Muscle of back (tissue), 13 donors: ENCODE measurements at places on chromosomes 12 and 14. TPM values are rescaled to one million over a fixed set of nuclear protein-coding genes. Genes with fewer than 3 reads are reported as not detected.

Gene DEPDC4
- 1.0 TPM for polyA plus RNA-seq

Gene SLC39A5
- polyA plus RNA-seq = 0.47 TPM

Gene MUCL1
- polyA plus RNA-seq = not detected

Gene ACVRL1
- polyA plus RNA-seq = 37.9 TPM

Gene P2RX7
- 1.3 TPM for polyA plus RNA-seq

Gene KLRF1
- polyA plus RNA-seq = 0.22 TPM

Gene CCDC197
- polyA plus RNA-seq = not detected

Gene ERBB3
- 83.9 TPM for polyA plus RNA-seq

- no peak for DNase-seq
These were observed 62.3 kb downstream of the BEGAIN start for GRCh38 chr14:100524933-100525243.

- no peak for DNase-seq
These were observed 50.1 kb downstream of the PHLDA1 start for GRCh38 chr12:75981247-75982168.

DNA sequence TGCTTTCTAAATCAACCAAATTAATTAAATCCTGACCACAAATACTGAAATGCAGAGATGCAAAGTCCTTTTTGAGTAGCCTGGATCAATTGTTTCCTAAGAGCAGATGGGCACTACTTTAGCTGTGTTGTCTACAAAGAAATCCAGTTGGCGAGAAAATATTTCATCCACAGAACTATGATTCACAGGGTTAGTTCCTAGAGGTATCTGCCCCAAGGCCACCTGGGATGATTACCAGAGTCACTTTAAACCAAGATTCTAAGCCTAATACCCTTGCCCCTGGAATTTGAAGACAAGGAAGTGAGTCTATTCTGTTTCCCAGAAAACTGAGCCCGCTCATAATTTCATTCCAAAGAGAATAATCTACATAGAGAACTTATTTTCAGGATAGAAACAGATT is 198.4 kb downstream of the PPM1H start:
- DNase-seq = no peak

DNA sequence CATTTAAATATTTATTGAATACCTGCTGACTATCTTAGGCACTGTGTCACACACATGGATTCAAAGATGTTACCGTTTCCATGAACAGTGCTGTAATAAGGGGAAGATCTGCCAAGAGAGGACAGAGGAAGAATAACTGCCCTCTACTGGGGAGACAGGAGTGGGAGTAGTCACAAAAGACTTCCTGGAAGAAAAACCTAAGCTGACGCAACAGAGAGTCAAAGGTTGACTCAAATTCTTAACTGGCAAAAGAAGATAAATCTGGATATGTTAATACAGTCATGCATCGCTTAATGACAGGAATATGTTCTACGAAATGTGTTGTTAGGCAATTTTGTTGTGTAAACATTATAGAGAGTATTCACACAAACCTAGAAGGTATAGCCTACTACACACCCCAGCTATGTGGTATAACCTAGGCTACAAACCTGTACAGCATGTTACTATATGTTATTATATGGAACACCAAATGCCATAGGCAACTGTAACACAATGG is 51.5 kb downstream of the DCAF5 start:
- peak; percentile 50 for DNase-seq

- DNase-seq = no peak
These were observed 190.0 kb downstream of the EMP1 start for GRCh38 chr12:13386323-13387039.

DNA sequence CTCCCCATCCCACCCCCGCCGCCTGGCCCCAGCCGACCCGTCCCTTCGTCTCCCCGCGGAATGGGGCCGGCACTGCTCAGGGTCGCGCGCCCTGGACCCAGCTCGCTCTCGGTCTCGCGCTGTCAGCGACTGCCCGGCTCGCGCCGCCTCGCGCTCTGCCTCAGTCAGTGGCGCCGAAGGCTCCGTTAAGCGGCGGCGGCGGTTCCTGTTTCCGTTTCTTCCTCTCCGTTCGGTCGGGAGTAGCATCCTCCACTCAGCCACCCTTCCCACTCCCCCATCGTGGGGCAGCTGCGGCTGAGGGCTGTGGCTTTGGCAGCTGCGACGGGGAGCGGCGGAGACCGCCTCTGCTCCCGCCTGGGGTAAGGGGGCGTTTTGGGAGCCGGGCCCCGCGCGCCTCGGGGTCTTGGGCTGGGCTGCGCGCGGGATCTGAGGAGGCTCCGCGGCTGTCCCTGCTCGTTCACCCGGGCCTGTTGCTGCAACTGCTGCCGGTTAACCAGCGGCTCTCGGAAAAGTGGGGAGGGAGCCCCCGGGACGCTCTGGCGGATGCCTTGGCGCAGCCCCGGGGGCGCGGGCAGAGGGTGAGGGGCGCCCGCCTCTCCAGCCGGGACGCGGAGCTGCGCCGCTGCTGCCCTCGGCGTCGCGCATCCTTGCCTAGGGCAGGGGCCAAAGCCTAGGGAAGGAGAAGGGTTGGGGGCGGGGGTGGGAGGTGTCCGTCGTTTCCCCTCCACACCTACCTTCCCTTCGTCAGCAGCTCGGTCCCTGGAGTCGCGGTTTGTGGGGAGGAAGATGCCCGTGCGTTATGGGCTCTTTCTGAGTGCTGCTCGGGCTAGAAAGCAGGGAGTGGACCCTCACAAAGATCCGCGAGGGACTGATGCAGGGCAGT is 567 bp downstream of the FUT8 start:
- peak; percentile 88 for DNase-seq

DNA sequence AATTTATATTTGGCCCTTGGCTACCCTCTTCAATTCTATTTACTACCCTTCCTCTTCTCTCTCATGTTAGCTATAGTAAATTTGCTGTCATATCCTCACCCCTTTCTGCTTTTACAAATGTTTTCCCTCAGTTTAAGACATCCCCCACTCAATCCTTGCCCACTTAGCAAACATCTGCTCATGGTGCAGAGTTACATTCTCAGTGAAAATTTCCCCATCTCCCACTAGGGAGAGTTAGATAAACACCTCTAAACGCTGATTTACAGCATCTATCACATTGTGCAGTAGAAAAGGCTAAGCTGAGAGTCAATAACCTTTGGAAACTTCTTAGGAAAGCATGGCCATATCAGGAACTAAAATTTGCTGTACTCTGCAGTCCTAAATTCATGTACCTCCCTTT is 69.0 kb downstream of the DENND5B start:
- DNase-seq = no peak

DNA sequence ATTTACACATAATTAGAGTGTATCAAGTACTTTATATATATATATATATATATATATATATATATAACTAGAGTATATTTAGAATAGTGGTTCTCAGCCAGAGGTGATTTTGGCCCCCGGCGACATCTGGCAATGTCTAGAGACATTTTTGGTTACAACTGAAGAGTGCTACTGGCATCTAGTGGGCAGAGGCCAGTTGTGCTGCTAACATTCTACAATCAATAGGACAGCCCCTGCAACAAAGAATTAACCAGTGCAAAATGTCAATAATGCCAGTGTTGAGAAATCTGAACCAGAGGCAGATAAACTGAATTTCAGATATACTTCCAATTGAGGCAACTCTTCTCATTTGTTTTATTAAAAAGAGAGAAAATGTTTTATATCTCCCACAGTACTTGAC is 8.9 kb downstream of the GTF2A1 start:
- no peak for DNase-seq

DNA sequence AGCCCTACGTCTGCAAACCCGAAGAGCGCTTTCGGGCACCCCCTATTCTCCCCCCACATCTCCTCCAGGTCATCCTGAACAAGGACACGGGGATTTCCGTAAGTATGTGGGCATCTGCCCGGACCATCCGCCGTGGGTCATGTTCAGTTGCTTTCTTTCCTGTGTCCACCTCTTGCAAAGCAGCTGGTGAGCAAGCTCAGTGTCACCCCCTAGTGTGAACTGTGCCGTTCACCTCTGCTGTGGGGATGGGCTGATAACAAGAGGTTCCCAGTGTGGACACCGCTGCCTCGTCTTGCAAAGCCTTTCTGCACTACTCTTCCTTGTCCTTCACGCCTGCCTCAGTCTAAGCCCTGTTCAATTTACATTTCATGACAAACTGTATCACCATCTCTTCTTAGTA is 8.6 kb downstream of the PRKAB1 start:
- DNase-seq = no peak

GRCh38 chr12:116453631-116454030 is 105.5 kb upstream of the MAP1LC3B2 start:
- no peak for DNase-seq

DNA sequence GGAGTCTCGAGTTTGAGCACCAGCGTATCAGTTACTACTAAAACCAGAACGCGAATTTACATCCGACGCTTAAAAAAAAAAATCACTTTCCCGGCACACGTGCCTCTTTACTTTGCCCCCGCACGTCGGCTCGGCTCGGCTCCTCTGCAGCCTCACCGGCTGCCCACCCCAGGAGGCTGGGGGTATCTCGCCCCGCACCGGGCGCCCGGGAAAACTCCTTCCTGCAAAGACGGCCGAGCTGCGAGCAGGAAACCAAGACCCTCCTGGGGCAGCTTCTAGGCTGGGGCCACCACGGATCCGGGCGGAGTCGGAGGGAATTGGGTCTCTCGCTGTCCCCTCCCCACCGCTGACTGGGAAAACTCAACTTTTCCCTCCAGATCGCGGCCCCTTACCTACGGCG is 610 bp downstream of the VSIG10 start:
- DNase-seq = peak; percentile 67

DNA sequence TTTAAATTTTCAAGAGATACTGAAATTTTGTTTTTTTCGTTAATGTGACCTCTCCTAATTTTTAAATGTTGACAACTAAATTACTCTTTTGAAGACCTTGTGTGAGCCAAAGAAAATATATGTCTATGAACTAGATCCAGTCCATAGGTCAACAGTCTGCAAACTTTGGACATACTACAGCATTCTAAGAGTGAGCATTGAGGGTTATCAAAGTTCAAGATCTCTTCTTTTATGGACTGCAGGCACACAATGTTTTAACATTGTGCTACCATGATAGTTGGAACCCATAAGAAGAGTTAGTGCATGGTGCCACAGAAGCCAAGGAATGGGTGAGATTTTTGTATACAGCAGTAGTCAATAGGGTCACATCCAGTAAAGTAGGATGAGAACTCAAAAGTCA is 43.0 kb upstream of the ACSS3 start:
- no peak for DNase-seq

DNA sequence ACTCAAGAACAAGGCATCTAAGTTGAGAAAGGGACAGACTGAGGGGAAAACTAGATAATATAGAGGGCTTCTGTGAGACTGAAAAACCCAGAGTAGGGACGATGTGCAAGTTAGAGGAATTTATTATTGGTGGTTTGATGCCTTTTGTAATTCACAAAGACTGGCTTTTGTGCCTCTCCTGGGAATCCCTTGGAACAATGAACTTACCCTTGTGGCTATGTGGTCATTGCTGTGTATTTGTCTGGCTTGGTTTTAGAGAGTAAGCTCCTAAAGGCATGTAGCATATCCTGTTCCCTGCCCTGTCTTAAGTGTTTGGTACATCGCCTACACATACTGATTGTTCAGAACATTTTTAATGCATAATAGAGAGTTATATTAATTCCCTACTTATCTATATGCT is 26.6 kb downstream of the DCN start:
- no peak for DNase-seq

DNA sequence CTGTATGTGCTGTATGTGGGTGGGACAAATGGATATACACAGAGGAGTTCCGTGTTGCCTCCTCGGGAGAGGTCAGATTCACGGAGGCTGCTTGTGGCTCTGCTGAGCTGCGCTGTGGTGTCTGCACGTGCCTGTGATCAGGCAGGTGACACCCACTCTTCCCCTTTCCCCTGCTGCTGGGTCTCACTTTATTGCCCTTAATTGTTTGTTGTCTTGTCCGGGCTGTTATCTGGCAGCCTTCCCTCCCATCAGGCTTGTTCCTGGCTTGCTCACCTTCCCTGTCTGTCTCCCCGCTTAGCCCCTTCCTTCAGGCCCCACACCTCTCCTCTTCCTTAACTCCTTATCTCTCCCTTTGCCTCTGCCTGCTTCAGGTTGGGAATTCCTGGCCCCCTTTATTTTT is 13.5 kb downstream of the WNT5B start:
- no peak for DNase-seq
